Stimulated activated CD4-positive, alpha-beta T cell treated with anti-CD3 and anti-CD28 coated beads, Interleukin-4, amount 100 ng/mL, for 48 hours (primary cell): ENCODE measurements at places on chromosomes 5 and 9.

- DNase-seq, result no peak
These were observed 84.0 kb downstream of the ZSWIM6 start for GRCh38 chr5:61416010-61416409.

DNA sequence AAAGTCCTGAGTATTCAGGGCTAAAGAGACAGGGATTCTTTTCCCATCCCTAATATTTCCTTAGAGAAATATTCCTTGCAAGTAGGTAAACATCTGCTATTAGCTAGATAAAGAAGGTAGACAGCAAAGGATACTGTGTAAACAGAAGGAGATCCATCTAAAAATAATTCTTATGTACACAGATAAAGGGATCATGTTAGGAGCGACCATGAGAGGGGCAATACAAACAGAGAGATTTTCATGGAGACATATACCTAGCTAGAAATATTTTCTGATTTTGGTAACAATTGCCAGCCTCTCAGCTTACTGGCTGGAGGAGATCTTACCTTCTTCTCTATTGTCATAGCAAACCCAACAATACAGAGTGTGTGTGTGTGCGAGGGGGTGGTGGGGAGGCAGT lies 184.6 kb upstream of the DMAC1 start:
- no peak for DNase-seq

- no peak for DNase-seq
These were observed 279.7 kb downstream of the NPR3 start for GRCh38 chr5:32990593-32991420.

- no peak for DNase-seq
These were observed 55.6 kb downstream of the FANCC start for GRCh38 chr9:95261890-95262289.

- DNase-seq, result no peak
These were observed 168.8 kb upstream of the RAI14 start for GRCh38 chr5:34487159-34487879.

DNA sequence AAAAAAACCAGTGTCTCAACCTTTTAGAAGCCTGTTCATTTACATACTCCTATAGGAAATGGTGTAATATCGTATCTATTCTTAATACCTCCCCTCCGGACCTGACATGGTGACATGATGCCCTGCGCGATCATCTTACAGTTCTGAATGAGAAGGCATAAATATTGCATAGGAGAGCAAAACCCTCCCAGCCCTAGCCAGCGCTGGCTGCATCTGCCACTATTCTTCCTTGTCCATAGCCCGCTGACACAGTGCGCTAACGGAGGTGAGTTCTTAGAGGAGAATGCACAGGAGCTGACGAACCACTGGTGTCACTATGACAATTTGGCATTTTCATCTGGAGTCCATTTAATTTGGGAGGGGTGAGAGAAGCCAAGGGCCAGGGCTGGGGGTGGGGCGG lies 290.1 kb downstream of the EFNA5 start:
- DNase-seq, result no peak
